Esophagus squamous epithelium (tissue), 5 donors: ENCODE measurements at places on chromosomes 12 and 14.

DNA sequence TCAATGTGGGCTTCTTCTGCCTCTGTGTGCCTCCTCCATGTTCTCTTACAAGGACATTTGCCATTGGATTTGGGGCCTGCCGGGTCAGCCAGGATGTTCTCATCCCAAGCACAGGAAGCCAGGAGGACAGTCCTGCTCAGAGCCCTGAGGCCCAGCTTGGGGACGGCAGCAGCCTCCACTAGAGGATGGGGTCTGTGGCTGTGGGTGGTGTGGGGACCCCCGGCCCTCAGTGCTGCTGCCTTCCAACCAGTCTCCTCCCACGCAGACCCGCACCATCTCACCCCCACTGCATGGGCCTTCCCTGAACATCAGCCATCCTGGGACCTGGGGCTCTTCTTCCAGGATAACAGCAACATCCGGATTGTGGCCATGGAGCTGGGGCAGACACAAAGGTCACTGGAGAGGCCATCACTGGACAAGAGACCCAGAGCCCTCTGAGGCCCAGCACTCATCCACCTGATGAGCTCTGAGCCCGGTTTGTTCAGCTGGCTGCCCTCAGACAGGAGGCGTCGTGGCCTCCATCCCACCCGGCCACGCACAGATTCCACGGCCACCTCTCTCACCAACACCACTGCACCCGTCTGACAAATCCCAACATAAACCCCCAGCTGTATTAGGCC, 56.5 kb upstream of the C14orf180 start:
- H3K4me3 ChIP-seq: no peak overlapping the region
- H3K36me3 ChIP-seq: no peaks in the 10 kb centered on the region
- no peak overlapping the region for H3K27ac ChIP-seq
- H3K27me3 ChIP-seq: no peaks in the 10 kb centered on the region

- H3K27me3 ChIP-seq: no peaks in the 10 kb centered on the region
- no peaks in the 10 kb centered on the region for H3K36me3 ChIP-seq
- no peak for DNase-seq
- H3K4me3 ChIP-seq: no peak overlapping the region
Measured at GRCh38 chr12:113870035-113870434, 96.1 kb downstream of the RBM19 start.

GRCh38 chr12:6723607-6724408, at the start of gene COPS7A:
COPS7A (plus strand) TSS chr12:6724046; CDS start chr12:6724657, 611 bp downstream.
- H3K4me3 ChIP-seq: peak within 1 kb of the TSS; percentile 42
- H3K27ac ChIP-seq: peak within 1 kb of the TSS; percentile 85
- peaks cover 4% of the 10 kb centered on the region for H3K36me3 ChIP-seq
- H3K27me3 ChIP-seq: no peaks in the 10 kb centered on the region
- peak; percentile 94 for DNase-seq

DNA sequence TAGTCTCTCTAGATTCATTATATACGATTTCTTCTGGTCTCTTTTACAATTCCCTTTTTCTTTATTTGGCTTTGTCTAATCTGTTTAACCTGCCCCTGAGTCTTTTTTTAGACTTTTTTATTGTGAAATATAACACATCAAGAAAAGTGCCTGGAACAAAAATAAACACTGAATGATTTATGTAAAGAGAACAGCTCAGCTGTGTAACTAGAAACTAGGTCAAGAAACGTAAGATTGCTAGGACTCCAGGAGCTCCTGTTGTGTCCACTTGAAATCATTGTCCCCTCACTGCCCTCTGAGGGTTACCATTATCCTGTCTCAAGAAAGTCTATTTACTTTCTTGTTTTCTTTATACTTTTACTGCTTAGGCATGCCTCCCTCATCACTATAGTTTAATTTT, 23.1 kb downstream of the EXD2 start:
- H3K36me3 ChIP-seq: no peaks in the 10 kb centered on the region
- H3K4me3 ChIP-seq: no peak overlapping the region
- no peaks in the 10 kb centered on the region for H3K27me3 ChIP-seq
- H3K27ac ChIP-seq: no peak overlapping the region

- no peak overlapping the region for H3K27ac ChIP-seq
- no peaks in the 10 kb centered on the region for H3K4me1 ChIP-seq
- H3K36me3 ChIP-seq: no peaks in the 10 kb centered on the region
- DNase-seq: no peak
Measured at GRCh38 chr12:68113644-68114043, 45.9 kb downstream of the IFNG start.

DNA sequence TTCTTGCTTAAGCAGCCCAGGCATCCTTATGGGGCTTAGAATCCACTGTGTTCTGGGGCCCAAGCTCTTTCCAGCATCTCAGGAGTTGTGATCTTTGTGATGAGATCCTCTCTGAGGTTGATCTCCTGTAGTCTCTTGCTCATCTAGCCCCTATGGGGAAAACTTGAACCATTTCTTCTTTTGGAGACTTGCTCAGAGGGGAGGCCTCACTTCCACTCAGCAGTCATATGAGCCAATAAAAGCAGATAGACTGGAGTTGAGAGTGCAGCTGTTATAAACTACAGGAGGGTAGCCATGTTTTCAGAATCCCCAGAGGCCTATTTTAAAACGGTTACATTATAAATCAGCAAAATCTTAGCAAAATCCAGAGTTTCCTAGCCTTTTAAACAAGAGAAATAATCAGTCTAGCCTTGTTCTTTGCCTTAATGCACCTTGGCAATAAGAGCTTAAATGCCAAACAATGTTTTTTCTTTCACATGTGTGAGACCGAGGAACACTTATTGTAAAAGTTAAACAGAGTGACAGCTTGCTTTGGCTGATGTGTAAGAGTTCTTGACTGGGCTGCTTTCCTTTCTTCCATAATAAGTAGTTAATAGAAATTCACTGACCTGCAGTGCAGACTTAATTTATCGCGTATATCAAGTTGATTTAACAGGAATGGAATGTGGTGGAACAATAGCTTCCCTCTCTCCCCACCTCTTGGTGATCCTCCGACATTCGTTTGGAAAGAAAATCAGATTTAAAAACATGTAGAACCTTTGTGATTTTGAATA, 168.3 kb downstream of the NEDD1 start:
- H3K4me3 ChIP-seq: no peak overlapping the region
- H3K27me3 ChIP-seq: no peaks in the 10 kb centered on the region
- no peak for DNase-seq
- H3K4me1 ChIP-seq: no peaks in the 10 kb centered on the region

DNA sequence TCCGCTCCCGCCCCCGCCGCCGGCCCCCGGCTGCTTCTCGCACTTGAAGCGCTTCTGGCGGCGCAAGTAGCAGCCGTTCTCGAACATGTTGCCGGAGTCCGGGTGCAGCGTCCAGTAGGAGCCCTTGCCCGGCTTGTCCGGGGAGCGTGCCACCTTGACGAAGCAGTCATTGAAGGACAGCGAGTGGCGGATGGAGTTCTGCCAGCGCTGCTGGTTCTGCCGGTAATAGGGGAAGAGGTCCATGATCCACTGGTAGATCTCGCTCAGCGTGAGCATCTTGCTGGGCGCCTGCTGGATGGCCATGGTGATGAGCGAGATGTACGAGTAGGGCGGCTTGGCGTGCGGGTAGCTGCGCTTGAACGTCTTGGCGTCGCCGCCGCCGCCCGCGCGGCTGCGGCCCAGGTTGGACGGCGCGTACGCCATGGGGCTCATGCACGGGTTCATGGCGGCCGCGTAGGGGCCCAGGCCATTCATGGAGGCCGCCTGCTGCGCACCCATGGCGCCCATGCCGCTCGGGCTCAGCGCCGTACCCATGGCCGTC, 3.0 kb downstream of the FOXA1 start:
- H3K4me3 ChIP-seq: peak overlapping the region; percentile 64
- no peaks in the 10 kb centered on the region for H3K36me3 ChIP-seq
- H3K27ac ChIP-seq: peak overlapping the region; percentile 79
- H3K4me1 ChIP-seq: peaks cover 6% of the 10 kb centered on the region
- no peak for DNase-seq

DNA sequence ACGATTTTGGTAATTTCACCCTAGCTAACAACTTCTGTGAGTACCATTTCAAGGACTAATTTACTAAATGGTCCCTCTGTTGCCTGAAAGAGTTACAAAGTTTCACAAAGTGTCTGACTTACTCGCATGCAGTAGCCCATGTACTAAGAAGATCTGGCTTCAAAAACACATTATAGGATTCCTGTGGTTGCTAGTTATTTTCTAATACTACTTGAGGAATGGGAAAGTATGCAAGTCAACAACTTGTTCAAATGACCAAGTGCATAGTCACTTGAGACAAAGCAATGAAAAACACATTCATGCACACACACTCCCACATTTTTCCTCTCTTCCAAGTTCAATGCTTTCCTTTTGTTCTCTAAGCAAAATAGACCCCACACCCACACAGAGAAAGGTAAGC, 219.7 kb upstream of the TMPO start:
- H3K27me3 ChIP-seq: no peaks in the 10 kb centered on the region
- H3K4me1 ChIP-seq: no peaks in the 10 kb centered on the region
- no peak for DNase-seq
- H3K4me3 ChIP-seq: no peak overlapping the region

GRCh38 chr12:2334271-2334670, 281.5 kb downstream of the CACNA1C start:
- H3K27ac ChIP-seq: no peak overlapping the region
- DNase-seq: no peak
- H3K27me3 ChIP-seq: no peaks in the 10 kb centered on the region
- no peaks in the 10 kb centered on the region for H3K36me3 ChIP-seq
- H3K4me3 ChIP-seq: no peak overlapping the region

GRCh38 chr14:95520346-95520745, 3.9 kb upstream of the SYNE3 start:
- peak overlapping the region; percentile 91 for H3K27ac ChIP-seq
- no peaks in the 10 kb centered on the region for H3K27me3 ChIP-seq
- no peaks in the 10 kb centered on the region for H3K36me3 ChIP-seq

- DNase-seq: no peak
- H3K27ac ChIP-seq: no peak overlapping the region
- peaks cover 24% of the 10 kb centered on the region for H3K4me1 ChIP-seq
- no peak overlapping the region for H3K4me3 ChIP-seq
- H3K27me3 ChIP-seq: no peaks in the 10 kb centered on the region
Measured at GRCh38 chr12:130220706-130221100, 58.4 kb downstream of the FZD10 start.

DNA sequence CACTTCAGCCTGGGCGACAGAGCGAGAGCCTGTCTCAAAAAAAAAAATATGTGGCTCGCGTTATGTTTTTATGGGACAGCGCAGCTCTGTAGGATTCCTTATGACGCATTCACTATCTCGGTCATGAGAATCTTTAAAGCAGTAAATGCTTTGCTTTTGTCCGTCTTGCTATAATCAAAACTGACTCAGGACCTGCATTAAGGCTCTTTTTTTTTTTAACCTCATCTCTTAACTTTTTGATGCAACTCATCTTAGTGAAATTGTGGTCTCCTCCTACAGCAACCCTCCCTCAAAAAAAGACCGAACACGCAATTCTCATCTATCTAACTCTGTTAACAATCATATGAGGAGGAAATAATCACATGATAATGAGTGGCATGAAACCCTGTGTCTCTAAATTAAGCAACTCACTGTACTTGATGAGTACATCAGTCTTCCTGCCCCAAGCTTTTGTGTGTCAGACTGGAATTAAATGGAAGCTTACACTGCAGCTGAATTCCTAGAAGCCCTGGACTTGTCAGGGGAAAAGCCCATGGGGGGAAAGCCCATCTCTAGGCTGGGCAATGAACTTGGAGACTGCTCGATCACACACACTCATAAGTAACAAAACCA, 4.3 kb downstream of the P2RX4 start:
- peaks cover 13% of the 10 kb centered on the region for H3K36me3 ChIP-seq
- H3K27ac ChIP-seq: peak overlapping the region; percentile 24
- peaks cover 46% of the 10 kb centered on the region for H3K4me1 ChIP-seq
- no peaks in the 10 kb centered on the region for H3K27me3 ChIP-seq
- DNase-seq: no peak
- peak overlapping the region; percentile 1 for H3K4me3 ChIP-seq

DNA sequence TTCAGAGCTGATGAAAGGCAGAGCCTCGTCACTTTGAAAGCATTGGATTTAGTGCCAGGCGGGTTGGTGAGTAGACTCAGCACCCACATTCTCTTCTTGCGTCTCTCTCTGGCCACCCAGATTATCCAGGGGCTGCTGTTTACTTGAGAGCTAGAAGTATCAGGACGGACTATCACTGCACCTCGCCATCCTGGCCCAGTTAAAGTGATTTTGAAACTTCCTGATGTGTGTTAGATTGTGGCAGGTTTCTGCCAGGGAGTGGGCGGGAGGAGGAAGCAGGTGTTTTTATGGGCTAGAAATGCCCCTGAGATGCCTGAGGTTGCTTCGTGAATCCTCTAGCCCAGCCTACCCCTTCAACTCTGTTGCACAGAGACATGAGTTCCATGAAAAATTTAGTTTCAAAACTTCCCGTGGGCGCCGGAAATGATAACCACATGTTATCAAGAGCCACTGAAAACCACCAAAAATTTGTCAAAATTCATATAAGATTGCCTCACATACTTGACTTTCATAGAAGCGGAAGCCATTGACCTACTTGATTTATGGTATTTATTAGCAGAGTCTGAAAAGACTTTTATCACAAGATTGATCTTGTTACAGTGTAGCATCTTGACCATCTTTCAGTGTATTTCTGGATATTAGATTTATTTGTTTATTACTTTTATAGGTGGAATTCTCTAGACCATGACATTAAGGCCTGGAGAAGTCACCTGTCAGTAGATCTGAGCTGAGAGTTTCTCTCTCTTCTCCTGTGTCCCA, 466.0 kb downstream of the RAD51B start:
- no peaks in the 10 kb centered on the region for H3K36me3 ChIP-seq
- no peak overlapping the region for H3K4me3 ChIP-seq
- DNase-seq: no peak

DNA sequence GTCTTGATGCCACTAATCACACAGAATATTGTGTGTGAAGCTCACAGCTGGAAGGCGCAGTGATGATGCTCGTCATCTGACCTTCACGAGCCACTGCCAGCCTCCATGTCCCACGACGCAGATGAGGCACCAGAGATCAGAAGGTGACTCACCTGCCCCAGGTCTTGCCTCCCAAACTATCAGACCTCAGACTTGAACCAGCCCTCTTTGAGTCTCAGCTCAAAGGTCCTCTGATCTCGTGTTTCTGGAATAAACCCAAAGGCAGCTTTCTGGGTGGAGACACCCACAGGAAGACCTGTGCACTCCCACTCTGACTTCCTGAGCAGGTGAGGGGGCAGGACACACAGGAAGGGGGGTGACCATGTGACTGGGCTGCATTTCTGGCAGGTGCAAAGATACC, 19.6 kb upstream of the CHGA start:
- H3K36me3 ChIP-seq: no peaks in the 10 kb centered on the region
- no peak overlapping the region for H3K4me3 ChIP-seq
- DNase-seq: no peak
- no peaks in the 10 kb centered on the region for H3K27me3 ChIP-seq

- no peaks in the 10 kb centered on the region for H3K27me3 ChIP-seq
- peaks cover 39% of the 10 kb centered on the region for H3K4me1 ChIP-seq
- peak within 1 kb of the TSS; percentile 100 for H3K27ac ChIP-seq
- DNase-seq: peak; percentile 15
- H3K36me3 ChIP-seq: no peaks in the 10 kb centered on the region
Measured at GRCh38 chr12:10212739-10213131, at the start of gene GABARAPL1. GABARAPL1 (plus strand) TSS chr12:10212877; CDS start chr12:10213130, 253 bp downstream.

GRCh38 chr12:51915951-51916350, 8.6 kb downstream of the ACVRL1 start:
- H3K36me3 ChIP-seq: peaks cover 25% of the 10 kb centered on the region
- H3K4me3 ChIP-seq: no peak overlapping the region
- no peak overlapping the region for H3K27ac ChIP-seq

- no peak for DNase-seq
- H3K27me3 ChIP-seq: no peaks in the 10 kb centered on the region
- no peaks in the 10 kb centered on the region for H3K36me3 ChIP-seq
- H3K27ac ChIP-seq: no peak overlapping the region
- H3K4me3 ChIP-seq: no peak overlapping the region
Measured at GRCh38 chr12:124122722-124123121, 149.7 kb downstream of the ZNF664 start.
